Activated T-helper 1 cell treated with Interleukin-2 at 50 U/mL for 16 hours (primary cell): ENCODE measurements at places on chromosomes 1 and 21.

DNA sequence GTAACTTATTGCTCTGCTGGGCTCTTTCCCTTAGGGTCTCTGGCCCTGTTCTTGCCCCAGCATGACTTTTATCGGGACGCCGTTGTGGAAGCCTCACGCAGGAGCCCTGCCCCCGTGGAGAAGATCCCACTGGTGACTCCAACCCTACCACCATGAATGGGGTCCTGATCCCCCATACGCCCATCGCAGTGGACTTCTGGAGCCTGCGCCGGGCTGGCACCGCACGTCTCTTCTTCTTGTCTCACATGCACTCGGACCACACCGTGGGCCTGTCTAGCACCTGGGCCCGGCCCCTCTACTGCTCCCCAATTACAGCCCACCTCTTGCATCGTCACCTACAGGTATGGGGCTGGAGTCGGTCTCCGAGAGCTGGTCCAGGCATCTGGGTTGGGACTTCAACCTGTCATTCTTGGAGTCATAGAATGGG is 322 bp downstream of the DCLRE1B start:
- peak; percentile 10 for DNase-seq

DNA sequence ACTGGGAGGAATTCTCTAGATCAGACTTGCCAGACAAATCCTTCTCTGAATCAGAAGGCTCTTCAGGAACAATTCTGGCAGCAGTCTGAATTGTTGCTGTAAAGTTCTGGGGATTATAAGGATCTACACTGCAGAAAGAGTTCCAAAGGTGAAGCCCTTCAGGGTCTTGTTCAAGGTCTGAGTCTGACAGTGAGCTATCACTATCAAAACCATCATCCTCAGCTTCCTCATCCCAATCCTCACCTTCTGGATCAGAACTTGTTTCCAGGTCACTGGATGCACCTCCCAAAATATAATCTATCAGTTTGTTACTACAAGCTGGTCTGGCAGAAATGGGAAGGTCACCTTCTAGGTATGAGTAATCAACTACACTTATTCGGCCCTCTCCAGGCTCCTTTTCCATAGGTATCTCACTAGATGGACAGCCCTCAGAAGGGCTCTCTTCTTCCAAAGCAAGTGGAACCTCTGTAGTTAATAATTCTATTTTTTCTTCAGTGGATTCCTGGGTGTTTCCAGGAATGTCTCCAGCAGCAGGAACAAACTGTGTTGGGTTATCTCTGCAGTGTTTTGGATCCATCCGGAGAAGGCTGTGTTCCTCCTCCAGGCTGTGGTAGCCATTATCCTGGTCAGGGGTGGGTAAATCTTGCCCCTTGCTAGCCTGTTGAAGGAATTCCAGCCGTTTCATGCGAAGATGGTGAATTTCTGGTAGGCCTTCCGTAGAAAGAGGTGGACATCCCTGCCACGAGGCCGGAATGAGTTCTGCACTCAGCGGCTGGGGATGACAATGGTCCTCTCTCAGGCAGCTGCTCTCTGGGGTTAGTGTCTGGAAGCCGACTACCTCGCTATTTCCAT is 1.6 kb downstream of the PPP1R15B start:
- DNase-seq: no peak

- no peak for DNase-seq
Observed at GRCh38 chr1:17920881-17921640, 165.9 kb downstream of the ACTL8 start.

DNA sequence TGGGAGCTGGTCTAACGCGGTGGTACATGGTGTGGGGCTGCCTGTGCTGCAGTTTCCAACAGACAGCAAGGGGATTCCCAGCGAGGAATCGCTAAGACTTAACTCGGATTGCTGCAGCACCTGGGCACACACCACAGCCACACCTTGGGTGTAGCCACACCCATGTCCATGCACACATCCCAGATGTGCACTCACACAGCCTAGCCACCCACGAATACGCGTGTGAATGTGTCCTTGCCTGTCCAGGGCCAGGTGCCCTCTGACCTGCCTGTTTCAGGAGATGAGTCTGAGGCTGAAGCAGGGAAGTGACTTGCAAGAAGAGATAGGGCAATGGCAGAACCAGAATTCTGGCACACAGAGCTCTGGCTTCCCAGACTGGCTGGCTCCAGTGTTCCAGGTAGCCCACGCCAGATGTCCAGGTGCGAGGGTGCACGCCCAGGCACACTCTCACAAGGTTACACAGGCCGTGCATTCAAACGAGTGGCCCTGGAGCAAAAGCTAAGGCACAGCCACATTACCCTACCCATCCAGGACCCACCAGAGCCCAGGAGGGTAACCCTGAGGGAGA is 272.7 kb downstream of the TRABD2B start:
- no peak for DNase-seq

DNA sequence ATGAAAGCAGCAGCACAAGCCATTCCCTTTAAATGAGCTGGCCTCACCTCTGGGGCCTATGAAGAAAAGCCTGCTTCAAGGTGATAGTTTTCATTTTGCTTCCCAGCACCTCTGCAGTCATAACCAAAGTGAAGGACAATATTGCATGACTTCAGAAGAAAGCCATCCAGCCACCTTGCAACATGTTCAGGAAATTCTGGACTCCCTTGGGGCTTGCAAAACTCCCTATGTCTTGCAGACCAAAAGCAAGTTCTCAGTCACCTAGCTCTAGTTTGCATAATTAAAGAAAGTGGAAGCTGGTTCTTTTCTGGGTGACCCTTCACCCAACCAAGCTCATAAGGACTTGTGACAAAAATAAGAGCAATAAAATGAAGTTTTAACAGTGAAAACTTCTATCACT is 87.6 kb downstream of the GFI1 start:
- no peak for DNase-seq

DNA sequence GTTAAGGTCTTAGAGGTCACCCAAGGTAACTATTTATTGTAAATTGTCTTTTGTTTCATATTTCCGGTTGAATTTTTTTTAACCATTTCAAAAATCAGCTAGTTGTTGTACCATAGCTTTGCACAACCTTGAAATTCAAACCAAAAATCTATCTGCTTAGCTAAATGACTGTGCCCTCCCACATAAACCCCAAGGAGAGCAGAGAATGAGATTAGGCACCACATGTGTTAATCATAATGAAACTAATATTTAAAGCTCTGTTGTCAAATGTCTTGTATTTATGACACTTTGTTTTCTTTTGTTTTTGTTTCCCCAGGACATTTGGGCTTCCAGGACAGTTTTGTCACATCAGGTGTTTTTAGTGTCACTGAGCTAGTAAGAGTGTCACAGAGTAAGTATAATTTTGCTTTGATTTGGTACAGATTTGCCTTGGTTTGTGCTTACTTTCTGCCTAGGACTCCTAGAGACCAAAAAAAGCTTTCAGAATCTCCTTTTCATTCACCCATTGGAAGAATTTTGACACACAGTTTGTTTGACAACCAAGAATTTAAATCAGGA is 249.9 kb downstream of the NFIA start:
- DNase-seq: no peak

GRCh38 chr1:33684396-33685179 is 179.3 kb upstream of the HMGB4 start:
- no peak for DNase-seq

DNA sequence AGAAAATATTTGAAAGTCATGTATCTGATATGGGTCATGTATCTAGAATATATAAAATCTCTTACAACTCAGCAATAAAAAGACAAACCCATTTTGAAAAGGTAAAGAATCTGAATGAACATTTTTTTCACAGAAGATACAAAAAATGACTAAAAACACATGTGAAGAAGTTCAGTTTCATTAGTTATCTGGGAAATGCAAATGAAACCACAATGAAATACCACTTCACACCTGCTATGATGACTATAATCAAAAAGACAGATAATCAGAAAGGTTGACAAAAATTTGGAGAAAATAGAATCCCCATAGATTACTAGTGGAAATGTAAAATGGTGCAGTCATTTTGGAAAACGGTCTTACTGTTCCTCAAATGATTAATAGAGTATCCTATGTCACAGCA is 631.0 kb downstream of the MRPL39 start:
- DNase-seq: no peak

- DNase-seq: no peak
Observed at GRCh38 chr1:53176452-53177208, 20.0 kb upstream of the CPT2 start.

GRCh38 chr1:27643600-27644368 is 8.8 kb upstream of the FGR start:
- peak; percentile 55 for DNase-seq

DNA sequence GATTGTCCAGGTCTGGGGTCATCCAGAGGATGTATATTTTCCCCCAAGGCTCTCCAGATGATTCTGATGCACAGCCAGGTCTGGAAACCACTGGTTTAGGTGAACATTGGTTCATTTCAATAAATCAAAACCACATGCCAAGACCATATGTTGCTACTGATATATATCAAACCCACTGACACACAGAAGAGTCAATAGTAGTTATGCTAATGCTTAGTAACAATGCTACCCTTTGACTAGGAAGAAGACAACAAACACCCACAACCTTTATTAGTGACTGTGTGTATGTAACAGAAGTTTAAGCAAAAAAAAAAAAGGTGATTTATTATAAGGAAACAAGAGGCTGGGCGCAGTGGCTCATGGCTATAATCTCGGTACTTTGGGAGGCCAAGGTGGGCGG is 35.6 kb upstream of the POU2F1 start:
- DNase-seq: no peak

GRCh38 chr1:6126521-6127067 is 53.5 kb downstream of the CHD5 start:
- DNase-seq: no peak

GRCh38 chr1:231053493-231054162 is 13.6 kb upstream of the FAM89A start:
- no peak for DNase-seq

DNA sequence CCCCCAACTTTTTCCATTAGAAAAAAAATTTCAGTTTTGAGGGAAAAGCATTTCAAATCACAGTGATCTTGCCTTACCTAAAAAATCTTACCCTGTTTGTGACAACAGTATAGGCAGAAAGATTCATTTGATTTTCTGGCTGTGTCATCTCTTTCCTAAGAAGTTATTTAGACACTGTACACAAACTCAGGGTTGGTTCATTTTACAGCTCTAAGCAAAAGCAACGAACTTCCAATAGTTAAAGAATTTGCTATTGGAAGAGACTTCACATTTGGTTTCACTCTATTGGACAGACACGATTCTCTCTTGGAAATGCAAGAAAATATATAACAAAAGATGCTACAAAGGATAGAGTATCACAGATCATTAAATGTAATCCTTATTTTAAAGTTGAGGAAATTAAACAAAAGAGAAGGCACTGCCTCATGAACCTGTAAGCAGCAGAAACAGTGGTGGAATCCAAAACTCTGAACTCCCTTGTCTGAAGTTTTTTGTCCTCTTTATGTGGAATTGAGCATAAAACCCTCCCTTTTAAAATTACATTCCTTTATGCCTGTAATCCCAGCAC is 20.8 kb downstream of the EYA3 start:
- DNase-seq: no peak

DNA sequence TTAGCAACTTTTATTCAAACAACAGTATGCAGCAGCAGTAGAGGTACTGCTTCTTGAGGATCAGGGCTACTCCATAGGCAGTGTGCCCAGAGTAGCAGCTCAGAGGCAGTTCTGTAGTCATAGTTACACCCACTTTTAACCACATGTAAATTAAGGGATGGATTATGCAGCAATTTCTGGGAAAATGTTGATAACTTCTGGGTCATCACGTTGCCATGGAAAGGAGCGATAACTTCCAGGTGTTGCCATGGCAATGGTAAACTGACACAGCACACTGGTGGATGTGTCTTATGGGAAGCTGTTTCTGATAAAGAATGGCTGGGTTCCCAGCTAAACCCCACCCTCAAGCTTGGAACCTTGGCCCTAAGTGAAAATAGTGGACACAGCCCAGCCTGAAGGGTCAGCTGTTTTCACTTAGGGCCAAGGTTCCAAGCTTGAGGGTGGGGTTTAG is 29.0 kb upstream of the PLA2G2A start:
- DNase-seq: no peak

- DNase-seq: no peak
Observed at GRCh38 chr1:41805771-41806471, 112.8 kb downstream of the HIVEP3 start.

- no peak for DNase-seq
Observed at GRCh38 chr21:34989337-34990151, 59.6 kb downstream of the RUNX1 start.

DNA sequence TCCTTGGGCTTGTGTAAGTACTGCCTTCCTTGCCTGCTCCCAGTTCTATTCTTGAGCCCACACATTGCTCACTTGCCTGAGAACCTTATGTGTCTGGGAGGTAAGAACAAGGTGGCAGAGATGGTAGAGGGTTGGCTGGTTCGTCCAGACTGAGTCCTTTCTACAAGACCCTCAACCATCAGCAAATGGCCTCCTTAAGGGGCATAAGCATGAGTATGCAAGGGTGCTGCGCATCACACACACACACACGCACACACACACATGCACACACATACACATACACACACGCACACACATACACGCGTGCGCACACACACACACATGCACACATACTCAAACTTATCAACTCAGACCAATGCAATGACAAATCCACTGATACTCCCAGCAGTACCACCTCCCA is 56.9 kb downstream of the RHBG start:
- DNase-seq: no peak

- no peak for DNase-seq
Observed at GRCh38 chr1:206570529-206570928, 41.7 kb downstream of the EIF2D start.

DNA sequence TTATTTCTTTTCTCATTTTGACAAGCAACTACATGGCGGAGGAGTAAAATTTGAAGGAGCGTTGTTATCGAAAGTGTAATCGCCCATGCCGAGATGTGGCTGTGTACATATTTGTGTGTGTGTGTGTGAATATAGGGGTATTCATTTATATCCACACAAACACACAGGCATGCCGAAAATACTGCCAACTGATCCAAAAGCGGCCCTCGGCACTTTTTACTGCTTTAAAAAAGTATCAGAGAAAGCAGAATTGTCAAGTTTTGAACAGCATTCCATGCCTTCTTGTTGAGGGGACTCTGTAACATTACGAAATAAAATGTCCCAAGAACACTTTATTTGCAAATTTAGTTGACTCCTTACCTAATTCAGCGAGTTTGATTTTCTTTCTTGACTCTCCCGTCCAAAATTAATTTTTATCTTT is 1.1 kb downstream of the PBX1 start:
- DNase-seq: no peak

- no peak for DNase-seq
Observed at GRCh38 chr1:3865606-3866160, 8.4 kb downstream of the DFFB start.

- no peak for DNase-seq
Observed at GRCh38 chr1:230123280-230124185, 56.5 kb downstream of the GALNT2 start.

DNA sequence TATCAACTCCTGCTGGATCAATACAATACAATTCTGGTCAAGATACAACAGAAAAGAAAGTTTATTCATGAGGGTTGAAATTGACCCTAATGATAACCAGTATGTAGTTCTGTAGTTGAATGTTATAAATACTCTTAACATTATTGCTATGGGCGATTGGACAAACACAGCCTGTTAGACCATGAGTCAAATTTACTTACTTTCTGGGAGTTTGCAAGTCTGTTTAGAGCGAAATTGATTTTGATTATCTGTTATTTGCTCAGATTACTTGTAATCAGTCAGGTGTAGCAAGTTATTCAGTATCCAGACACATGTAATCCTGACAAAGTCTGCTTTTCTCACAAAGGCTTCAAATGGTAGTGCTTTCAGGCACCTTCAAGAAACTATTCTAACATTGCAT is 216.6 kb upstream of the B3GALT2 start:
- DNase-seq: no peak

- DNase-seq: no peak
Observed at GRCh38 chr1:226874579-226875425, 4.4 kb downstream of the PSEN2 start.

GRCh38 chr1:44909901-44910544 is 67.0 kb upstream of the PTCH2 start:
- no peak for DNase-seq
